ENCODE measurements at places on chromosomes 11 and 22.

DNA sequence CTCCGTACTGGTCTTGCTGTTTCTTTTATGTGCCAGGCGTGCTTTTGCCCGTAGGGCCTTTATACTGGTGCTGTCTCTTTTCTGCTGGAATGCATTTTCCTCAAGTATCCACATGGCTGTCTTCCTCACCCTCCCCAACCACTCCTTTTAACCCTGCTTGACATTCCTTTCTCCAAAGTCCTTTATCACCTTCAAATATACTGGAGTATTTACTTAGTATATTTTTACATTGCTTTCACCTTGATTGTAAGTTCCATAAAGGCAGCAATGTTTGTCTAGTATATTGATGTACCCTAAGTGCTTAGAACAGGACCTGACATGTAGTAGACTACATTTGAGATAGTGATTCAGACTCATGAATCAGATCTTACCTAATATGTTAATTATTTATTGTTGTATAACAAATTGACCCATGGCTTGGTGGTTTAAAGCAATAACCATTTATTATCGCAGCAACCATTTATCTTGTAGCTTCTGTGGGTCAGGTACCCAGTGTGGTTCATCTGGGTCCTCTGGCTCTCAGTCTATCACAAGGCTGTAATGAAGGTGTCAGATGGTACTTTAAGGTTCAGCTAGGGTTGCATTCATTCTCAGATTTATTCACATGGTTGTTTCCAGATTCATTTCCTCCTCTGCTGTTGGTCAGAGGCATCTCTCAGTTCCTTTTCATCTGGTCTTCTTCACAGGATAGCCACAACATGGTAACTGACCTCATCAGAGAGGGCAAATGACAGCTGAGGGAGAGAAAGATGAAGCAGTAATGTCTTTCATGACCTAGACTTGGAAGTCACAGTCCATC lies 34.2 kb downstream of the DDX10 start:
- no peak for DNase-seq

- no peak for DNase-seq
These were observed 43.3 kb downstream of the SMIM38 start for GRCh38 chr11:69198891-69199582.

- DNase-seq = no peak
These were observed 104.8 kb downstream of the RPL27A start for GRCh38 chr11:8787372-8787771.

GRCh38 chr11:129189646-129190045 lies 2.5 kb downstream of the ARHGAP32 start:
- no peak for DNase-seq

DNA sequence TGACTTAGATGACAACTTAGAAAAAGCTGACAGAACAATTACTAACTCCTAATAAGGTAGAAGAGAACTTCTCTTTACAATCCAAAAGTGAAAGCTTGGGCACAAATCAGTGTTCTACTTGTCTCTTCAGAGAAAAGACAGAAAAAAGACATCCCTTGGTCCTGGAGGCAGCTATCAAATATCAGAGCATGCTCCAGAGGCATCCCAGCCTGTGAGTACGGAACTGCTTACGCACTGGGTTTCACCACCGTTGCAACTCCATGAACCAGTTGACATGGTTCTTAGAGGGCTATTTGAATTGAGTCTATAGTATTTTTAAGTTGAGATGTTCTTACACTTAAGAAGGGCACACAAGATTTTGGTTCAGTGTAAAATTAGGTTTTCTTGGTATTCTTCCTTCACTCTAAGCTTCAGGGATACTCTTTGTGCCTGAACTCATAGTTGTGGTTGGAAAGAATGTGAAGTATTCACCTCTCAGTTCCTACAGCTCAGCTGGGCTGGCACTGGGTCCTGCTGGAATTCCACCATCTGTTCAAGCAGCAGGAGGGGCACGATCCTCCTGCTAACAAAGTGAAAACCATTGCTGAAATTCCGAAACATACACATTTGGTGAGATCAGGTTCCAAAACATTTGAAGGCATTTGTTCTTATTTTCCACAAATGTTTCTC lies 6.3 kb downstream of the AKIP1 start:
- DNase-seq = no peak

GRCh38 chr22:28448625-28449024 lies 231.0 kb downstream of the TTC28 start:
- no peak for DNase-seq

DNA sequence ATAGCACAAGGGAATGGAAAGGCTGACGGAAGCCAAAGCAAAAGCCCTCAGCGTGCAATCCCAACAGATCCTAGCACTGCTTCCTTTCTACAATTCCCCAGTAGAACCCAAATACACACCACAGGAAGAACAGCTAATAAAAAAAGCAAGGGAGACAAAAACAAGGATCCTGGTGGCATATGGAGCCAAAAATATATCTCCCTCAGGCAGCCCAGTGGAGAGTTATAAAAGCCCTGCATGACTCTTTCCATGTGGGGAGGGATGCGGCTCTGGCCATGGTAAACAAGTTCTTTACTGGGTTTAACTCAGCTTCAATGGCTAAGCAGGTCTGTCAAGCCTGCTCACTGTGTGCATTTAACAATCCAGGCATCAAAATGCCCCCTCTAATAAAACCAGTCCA lies 88.1 kb downstream of the PIWIL4 start:
- DNase-seq = no peak

- no peak for DNase-seq
These were observed 33.3 kb downstream of the ELF5 start for GRCh38 chr11:34480314-34480713.

DNA sequence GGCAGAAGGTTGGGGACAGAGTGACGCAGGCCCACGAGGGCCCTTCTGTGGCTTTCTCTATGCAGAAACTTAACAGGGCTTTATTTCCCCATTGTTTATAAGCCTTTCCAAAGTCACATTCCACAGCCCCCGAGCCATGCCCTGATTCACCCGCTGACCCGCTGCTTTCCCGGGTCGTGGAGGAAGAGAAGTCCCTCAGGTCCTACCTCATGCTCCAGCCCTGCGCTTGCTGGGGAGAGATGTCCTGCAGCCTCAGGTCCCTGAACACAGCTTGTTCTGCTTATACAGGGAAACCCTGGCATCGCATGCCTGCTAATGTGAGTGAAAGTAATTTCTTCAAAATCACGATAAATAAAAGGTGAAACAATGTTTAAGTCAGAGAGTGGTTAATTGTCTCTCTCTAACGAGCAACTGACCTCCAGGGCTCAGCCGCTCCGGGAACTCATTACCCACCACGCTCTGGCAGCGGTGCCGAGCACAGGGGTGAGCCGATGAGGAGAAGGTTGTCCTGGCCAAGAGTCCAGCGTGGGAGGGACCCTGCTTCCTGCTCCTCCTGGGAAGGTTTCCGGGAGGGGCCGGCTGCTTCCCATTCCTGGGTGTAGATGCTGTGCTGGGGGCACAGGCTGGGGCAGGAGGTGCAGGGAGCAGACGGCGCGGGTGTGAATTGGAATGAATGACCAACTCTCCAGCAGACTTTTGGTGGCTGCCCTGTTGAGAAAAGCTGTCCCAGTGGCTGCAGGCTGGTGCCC lies 595.2 kb downstream of the BRD1 start:
- DNase-seq = no peak

DNA sequence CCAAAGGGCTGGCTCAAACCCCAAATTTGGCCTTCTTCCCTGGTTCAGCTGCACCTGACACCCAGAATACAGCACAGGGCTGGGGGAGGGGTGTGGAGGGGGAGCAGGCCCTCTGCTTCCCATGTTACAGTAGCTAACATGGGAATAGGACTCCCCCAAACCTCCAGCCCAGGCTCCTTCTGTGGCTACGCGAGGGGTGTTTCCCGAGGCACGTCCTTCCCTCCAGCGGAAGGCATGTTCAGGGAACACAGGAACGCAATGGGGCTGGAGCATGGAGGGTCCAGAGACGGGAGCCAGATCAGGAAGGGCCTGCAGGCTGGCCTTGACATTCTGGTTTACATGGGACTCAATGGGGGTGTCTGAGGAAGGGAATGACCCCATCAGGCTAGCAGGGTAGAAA lies 11.8 kb upstream of the IGLL1 start:
- DNase-seq = no peak

DNA sequence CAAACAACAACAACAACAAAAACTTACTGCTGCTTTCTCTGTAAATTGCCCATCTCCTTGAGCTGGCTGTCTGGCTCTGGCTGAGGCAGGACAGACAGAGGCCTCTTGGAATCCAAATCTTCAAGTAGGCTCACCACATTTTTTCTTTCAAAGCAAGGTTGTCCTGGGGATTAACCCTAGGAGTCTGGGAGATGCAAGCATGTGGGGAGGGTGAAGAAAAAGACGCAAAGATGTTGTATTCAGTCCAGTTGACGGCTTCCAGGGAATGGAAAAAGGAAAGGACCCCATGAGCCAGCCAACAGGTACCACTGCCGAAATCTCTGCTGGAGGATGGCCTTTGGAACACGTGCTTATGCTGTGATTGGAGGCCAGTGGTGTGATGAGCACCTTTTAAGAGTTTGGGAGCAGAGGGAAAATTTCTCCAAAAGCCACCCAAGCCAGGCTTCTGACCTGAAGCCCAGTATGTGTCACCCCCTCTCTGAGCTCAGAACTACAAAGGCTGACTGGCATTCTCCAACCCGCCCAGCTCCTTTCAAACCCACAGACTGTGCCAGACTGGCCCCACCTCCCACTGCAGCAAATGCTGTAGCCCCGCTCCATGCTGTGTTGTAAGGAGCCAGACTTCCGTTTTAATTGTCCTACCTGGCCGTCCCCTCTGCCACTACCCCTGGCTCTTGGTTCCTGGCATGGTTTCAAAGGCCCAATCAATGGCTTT lies 10.8 kb downstream of the BLID start:
- DNase-seq = no peak

All from activated CD4-positive, alpha-beta T cell treated with anti-CD3 and anti-CD28 coated beads, Interleukin-10, Interleukin-2, amounts not matched to agents 100 ng/mL and 50 ng/mL, durations not matched to agents 16 hours and 8 hours (primary cell).